DMS 273 treated with DMSO at 0.1 percent for 48 hours (cell line): ENCODE measurements at places on chromosomes 4 and X.

- DNase-seq, result no peak
Measured at GRCh38 chr4:25927361-25928195, 13.6 kb downstream of the SMIM20 start.

DNA sequence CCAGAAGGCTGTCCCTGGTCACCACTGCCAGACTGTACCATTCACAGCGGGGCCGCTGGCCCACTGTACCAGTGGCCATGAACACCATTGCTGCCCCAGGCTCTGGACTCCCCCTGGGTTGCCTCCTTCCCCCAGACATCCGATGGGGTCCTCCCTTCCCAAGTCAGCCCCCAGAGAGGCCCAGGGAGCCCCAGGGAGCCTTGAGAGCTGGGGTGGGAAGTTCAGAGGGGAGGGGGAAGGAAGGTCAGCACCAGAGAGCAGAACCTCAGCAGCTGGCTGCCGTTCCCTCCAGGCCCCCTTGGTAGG lies 441 bp upstream of the ARHGAP4 start:
- DNase-seq, result no peak

DNA sequence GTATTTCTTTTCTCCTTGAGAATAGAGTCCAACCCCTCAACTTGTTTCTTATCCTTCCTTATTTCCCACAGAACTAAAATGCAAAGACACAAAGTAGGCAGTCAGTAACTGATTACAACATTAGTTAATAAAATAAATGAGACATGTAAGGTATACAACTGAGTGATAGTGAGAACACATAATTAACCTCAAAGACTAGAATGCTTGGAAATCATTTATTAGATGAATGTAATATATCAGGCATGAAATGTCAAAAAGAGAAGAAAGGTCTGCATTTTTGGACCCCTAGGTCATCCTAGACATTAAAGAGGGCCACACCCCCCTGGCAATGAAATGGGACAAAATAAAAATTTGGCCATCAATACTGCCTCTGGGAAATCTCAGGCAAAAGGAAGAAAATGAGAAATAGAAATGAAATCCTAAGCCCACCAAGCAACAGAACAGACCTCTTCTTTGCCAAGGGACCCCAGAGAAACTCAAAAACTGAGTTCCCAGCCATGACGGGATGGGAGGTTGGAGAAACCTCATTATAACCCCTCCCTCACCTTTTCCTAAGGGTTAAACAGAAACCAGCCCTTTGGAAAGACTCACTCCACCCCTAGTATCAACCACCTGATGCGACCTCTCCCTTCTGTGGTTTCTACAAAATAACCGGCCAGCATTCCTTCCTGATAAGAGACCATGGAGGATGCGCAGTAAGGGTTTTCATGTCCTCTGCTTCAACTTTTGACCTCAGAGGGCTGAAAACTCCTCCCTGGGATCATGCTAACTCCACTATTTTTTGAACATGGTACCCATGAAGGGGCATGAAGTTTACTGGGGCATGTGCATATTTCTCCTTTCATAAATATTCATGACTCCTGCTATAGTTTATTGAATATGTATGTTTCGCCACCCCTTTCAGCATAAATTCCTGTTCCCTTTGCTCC lies 90.0 kb upstream of the EXOC1L start:
- no peak for DNase-seq

DNA sequence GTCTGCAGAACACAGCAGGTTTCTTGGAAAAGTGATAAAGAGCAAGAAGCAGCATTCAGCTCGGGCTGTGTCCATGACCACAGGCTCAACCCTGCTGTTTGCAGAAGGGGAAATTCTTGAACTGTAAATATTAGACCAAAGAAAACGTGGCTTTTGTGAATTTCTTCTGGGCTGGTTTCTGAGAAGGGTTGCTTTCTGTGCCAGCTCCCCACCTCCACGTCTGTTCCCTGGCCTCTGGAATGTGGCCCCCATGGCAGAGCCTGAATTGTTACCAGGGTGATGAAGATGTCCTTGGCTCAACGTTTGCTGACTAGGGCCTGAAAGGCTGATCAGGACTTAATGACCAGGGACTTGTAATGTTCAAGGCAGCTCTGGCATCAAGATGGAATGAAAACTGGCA lies 116.0 kb downstream of the CPEB2 start:
- no peak for DNase-seq

DNA sequence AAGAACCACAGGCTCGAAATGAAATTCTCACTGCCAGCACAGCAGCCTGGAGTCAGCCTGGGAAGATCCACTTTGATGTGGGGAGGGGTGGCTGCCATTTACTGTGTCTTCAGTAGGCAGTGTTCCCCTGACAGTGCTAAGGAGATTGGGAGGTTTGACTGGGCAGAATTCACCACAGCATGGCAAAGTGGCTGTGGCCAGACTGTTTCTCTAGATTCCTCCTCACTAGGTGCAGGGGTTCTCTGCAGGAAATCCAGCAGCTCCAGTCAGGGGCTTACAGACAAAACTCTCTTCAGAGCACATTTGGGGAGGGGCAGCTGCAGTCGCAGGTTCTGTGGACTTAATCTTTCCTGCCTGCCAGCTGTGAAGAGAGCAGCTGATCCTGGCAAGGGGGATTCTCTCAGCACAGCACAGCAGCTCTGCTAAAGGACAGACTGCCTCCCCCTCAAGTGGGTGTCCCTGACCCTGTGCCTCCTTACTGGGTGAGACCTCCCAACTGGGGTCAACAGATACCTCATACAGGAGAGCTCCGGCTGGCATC lies 1174.0 kb downstream of the RAPGEF2 start:
- no peak for DNase-seq

- no peak for DNase-seq
Measured at GRCh38 chr4:156939801-156940200, 31.8 kb downstream of the PDGFC start.

- no peak for DNase-seq
Measured at GRCh38 chr4:67581208-67581857, 22.8 kb downstream of the STAP1 start.

DNA sequence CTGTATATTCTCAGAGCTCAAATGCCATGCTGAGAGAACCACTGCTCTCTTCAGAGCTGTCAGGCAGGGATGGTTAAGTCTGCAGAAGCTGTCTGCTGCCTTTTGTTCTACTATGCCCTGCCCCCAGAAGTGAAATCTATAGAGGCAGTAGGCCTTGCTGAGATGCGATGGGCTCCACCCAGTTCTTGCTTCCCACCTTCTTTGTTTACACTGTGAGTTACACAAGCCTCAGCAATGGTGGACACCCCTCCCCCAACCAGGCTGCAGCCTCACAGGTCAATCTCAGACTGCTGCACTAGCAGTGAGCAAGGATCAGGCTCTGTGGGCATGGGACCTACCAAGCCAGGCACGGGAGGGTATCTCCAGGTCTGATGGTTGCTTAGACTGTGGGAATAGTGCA lies 271.6 kb downstream of the CENPC start:
- no peak for DNase-seq

GRCh38 chr4:135732448-135732847 lies 1530.9 kb upstream of the PABPC4L start:
- DNase-seq, result no peak

DNA sequence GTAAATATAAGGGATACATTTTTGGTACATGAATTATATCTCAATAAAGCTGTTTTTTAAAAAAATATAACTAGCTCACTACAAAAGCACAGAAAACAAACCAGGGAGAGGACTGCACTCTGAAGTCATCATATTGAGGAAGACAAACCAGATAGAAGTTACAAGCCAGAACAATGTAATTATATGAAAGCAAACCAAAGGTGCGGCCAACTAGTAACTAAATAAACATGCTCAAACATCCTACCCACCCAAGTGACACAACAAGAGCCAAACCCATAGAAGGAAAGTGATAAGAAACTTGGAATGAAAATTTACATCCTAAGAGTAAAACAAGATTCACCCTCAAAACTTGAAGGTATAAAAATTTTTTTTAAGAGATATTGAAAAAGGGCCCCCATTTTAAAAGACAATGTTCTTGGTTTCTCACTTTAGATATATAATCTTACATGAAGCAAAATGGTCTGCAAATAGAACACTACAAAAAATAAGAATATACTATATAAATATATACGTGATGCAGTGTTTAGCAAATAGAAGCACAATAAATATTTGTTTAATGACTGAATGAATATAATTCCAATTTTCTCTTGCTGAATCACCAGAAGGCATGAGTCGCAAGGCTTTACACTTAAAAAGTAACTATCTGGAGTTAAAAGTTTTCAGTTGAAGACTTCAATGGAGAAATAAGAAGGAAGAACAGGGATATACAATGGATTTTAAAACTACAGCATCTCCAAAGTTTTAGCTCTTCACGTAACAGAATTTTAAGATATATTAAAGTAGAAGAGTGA lies 4.0 kb upstream of the SH3D19 start:
- no peak for DNase-seq

GRCh38 chr4:153296040-153296823 lies 48.3 kb upstream of the MND1 start:
- DNase-seq, result no peak

GRCh38 chr4:39353478-39354253 lies 12.5 kb downstream of the RFC1 start:
- DNase-seq, result no peak

DNA sequence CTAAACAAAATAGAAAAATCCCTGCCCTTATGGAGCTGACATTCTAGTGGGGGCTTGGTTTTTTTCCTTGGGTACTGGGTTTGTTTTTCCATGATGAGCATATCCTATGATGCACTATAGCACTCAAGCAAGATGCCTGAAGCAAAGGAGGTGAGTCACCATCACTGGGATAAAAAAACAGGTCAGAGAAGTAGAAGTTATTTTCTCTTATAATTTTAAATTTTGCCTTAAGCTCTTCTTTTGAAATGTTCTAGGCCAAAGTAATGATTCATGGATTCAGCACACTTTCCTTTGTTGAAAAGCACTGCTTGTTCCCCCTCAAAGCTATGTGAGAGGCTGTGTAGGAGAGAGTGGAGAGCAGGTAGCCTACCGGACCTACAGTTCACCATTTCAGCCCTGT lies 15.2 kb upstream of the CXCL2 start:
- DNase-seq, result no peak

- DNase-seq, result no peak
Measured at GRCh38 chr4:143882892-143883291, 22.5 kb downstream of the GYPE start.

DNA sequence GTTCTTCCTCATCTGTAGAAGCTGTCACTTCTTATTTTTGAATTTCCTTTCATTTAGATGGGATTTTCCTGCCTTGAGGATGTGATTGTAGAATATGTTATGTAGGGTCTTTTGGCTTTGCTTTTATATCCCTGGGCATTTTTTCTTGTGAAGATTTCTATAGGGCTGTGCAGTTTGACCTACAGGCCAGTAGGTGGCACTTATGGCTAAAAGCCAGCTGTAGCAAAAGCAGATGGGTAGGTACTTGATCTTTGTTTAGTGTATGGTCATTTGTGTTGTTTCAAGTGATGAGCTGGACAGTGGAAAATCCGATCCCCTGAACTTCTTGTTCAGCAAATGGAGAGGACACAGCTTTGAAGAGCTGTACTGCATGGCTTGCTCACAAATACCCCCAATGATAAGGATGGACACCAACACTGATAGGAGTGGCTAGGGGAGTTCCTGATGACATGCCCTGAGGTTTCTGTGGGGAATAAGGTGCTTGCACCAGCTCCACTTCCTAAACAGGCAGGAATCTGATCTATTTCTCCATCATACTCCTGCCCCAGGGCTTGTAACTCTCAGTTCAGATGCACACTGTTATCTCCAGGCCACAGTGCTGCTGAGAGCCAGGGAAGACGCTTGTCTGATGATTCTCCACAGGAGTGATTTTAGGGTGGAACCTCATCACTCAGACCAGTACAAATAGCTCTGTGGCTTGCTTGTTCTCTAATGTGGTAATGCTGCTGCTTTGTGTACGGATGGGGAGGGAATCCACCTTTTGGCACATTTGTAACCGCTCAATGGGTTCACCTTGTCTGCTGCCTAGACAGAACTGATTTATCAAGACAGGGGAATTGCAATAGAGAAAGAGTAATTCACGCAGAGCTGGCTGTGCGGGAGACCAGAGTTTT lies 417.1 kb upstream of the MAGEB16 start:
- no peak for DNase-seq

DNA sequence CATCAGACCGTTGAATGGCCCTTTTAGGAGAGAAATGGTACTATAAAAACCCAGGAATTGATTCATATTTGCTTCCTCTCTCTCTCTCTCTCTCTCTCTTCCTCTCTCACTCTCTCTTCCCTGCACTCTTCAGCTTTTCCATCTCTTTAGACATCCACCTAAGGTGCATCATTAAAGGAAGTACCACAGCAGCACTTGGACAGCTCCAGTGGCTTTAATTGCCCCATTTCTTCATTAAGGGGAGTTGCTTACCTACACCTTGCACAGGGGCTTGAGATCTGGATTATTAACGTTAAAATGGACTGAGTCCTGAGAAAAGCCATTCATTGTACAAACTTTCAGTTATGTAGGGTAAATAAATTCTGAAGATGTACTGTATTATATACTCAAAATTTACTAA lies 323.6 kb downstream of the AFF2 start:
- no peak for DNase-seq

DNA sequence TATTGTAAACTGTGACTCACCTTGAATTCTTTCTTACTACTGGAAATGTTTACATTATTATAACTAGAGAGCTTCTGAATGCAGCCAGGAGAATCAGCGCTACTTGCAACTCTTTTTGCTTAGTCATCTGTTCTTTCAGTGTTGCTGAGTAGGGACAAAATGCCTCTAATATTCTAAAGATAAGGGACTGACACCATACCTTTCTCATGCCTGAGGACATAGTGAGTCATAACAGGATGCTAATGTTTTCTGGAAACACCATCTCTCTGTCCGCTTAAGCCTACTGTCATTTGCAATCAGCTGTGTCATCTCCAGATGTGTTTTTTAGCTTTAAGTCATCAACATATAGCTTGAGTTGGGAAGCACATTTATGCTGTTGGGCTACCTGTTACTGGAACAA lies 108.3 kb downstream of the QRFPR start:
- no peak for DNase-seq

GRCh38 chrX:73916489-73916888 lies 353.5 kb downstream of the CHIC1 start:
- no peak for DNase-seq

GRCh38 chr4:74316397-74316796 lies 8.1 kb downstream of the EPGN start:
- no peak for DNase-seq

- DNase-seq, result no peak
Measured at GRCh38 chr4:186264660-186265059, 1.3 kb upstream of the F11 start.

- DNase-seq, result no peak
Measured at GRCh38 chrX:66684196-66684595, 45.3 kb upstream of the EDA2R start.

DNA sequence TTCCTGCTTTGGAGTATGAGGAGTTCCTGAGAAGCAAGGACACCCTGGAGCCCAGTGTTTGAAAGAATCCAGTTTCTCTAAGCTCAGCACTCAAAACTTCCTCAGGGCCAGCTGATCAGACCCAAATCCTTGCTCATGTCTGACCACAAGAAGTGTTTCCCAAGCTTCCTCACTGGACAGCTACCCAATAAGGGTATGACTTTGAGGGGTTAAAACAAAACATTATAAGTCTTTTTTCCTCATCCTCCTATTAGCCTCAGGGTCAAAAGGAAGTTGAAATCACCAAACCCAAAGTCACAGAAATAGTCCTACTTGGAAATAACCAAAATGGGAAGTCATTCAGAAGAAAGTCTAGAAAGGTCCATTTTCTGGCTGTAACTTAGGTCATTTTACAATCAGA lies 13.7 kb downstream of the ZBTB33 start:
- no peak for DNase-seq

GRCh38 chrX:22206781-22207180 lies 65.9 kb upstream of the CBLL2 start:
- no peak for DNase-seq

GRCh38 chr4:8330821-8331574 lies 61.4 kb downstream of the HTRA3 start:
- no peak for DNase-seq
